ENCODE measurements at places on chromosomes 3 and 15.

- DNase-seq: no peak
These were observed 35.7 kb upstream of the BHLHE40 start for GRCh38 chr3:4943549-4943948.

GRCh38 chr15:35702946-35703495, 157.1 kb upstream of the DPH6 start:
- no peak for DNase-seq

- DNase-seq: no peak
These were observed 53.0 kb downstream of the IGSF11 start for GRCh38 chr3:118981494-118982134.

- DNase-seq: no peak
These were observed 120.5 kb downstream of the LRIG1 start for GRCh38 chr3:66380200-66380932.

DNA sequence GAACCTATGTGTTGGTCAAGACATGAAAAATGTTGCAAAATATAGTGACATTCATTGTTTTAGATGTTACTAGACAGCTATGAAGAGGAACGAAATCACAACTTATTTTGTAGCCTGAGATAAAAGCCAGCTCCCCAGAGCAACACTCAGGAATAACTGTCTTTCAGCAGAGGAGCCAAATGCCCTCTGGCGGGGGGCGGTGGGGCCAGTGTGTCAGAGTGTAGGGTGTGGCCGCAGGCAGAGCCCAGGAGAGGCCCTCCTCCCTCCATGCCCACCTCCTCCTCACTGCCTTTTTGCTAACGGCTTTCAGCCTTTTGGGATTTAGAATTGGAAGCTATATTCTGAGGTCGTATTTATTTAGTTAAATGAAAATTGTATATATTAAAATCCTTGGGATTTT, 16.9 kb downstream of the APOD start:
- DNase-seq: peak; percentile 49

GRCh38 chr15:48722764-48723661, 77.5 kb upstream of the FBN1 start:
- DNase-seq: no peak

GRCh38 chr3:69160107-69160506, 37.7 kb upstream of the LMOD3 start:
- DNase-seq: no peak

DNA sequence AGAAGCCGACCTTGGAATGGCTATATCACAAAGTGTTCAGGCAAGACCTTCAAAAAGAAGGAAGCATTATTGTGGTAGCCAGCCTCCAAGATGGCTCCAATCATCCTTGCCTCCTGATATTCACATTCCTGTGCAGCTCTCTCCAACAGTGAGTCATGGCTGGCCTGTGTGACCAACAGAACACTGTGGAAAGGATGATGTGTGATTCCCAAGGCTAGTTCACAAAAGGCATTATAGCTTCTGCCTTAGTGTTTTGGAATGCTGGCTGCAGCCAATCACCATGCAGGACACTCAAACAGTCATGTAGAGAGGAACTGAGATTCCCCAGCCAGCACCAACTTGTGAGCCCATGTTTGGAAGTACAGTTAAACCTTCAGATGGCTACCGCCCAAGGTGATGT, 102.6 kb downstream of the EFL1 start:
- DNase-seq: no peak

DNA sequence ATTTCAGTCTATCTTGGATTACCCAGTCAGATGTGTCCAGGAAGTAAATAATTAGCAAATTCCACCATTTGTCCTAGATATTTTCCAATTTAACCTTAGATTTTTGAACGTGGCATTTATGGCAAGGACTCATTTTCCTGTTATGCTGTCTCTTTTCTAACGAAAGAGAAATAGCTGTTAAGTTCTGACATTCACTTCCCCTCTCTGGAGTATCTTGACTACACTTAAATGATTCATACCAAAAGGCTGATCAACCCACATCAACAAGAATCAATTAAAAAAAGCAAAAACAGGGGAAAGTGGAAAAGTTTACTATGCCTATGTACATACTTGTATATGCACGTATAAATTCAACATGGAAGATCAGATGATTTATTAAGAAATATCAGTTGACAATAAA, 149.9 kb downstream of the FRMD5 start:
- DNase-seq: no peak

DNA sequence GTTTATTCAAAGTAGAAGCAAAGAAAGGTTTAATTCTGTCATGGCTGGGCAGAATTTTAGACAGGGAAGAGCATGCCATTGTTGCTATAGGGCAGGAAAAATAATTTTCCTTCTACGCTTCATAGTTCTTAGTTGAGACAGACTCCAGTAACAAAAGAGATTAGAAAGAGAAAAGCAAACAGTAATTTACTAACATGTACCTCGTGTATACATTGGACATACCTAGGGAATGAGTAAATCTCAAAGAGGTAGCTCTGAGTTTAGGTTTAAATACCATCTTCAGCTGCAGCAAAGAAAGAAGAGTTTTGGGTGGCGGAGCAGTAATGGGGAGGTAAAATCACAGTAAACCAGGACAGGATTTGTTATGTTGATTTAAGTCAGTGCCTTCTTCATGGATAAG, 416.1 kb downstream of the EPHA6 start:
- no peak for DNase-seq

DNA sequence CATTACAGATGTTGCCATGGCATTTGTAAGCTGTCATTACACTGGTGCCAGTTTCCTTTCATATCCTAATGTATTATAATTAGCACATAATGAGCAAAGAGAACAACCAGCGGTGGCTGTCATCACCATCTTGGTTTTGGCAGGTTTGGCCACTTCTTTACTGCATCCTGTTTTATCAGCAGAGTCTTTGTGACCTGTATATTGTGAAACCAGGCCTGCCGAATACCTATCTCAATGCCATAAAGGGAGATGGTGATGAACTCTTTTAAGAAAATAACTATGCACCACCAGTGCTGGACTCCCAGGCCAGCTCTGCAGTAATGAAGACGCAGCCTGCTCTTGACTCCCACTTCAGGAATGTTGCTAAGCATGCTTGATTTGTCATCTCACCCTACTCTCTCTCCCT, 458.1 kb upstream of the NR2F2 start:
- DNase-seq: no peak

DNA sequence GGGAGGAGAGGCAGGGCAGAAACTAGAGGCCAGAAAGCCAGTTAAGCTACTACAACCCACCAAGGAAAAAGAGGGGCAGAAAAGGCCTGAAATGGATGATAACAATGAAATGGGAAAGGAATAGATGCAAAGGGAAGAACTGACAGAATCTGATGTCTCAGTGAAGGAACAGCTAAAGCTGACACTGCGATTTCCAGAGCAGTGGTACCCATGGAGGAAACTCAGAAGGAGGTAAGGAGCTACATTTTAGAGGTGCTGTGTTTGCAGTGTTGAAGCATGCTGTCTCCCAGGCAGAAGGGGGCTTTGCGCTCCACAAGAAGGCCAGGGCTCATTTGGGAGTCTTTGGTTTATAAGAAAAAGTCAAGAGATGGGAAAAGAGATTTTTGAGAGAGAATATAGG, 38.0 kb downstream of the ZBTB38 start:
- no peak for DNase-seq

DNA sequence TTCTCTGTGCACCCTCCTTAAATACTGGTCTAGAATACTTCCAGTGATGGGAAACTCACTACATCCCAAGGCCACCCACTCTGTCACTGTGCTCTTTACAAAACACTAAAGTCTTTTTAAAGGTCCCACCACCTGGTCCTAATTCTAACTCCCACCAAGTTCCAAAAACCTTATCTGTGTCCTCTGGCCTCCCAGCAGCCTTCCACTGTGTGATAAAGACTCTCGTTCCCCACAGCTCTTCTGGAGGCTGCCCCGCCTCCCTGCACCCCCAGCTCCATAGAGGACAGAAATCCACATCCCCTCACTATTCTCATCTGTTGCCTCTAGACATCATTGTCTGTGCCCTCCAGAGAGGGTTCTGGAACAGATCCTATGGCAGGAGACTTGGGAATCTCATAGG, 276.4 kb downstream of the FAM43A start:
- DNase-seq: no peak

DNA sequence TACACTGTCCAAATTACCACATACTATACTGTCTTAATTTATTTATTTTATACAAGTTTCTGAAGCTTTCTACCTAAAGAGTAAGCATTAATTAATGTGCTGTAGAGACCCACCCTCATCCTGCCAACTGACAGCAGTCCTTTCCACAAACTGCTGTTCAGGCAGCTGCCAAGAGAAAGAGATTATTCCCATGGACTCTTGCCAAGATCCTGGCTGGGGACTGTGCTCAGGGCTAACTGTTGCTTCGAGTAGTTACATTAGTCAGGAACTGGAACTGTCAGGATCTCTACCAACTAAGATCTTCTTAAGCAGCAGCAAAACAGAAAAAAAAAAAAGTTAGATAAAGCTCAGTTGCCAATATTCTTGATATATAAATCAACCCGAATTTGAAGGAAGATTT, 398.8 kb downstream of the MECOM start:
- no peak for DNase-seq

DNA sequence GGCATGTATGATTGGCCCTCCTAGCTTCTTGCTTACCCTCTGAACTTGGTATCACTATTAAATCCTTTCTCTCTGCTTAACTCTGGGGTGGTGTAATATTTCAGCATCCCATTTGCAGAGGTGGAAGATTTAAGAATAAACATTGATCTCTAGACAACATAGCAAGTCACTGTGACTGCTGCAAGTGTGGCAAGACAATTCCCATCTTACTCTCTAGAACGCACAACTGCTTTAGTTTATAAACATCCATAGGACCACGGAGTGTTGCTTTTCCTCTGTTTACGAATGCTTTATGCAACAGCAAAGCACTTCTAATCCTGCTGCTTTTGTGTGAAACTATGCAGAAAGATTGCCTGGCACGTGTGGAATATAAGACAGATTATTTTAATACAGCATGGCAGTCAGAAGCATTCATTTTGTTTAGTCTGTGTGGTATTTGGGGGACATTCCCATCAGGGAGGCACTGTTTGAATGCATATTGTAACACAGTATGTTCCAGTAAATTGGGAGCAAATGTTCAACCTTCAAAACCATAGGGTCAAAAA, 338.9 kb upstream of the TMCO5A start:
- DNase-seq: no peak

GRCh38 chr3:150372722-150373121, 35.4 kb upstream of the TSC22D2 start:
- DNase-seq: no peak

- no peak for DNase-seq
These were observed 42.0 kb upstream of the CGNL1 start for GRCh38 chr15:57334257-57334656.

DNA sequence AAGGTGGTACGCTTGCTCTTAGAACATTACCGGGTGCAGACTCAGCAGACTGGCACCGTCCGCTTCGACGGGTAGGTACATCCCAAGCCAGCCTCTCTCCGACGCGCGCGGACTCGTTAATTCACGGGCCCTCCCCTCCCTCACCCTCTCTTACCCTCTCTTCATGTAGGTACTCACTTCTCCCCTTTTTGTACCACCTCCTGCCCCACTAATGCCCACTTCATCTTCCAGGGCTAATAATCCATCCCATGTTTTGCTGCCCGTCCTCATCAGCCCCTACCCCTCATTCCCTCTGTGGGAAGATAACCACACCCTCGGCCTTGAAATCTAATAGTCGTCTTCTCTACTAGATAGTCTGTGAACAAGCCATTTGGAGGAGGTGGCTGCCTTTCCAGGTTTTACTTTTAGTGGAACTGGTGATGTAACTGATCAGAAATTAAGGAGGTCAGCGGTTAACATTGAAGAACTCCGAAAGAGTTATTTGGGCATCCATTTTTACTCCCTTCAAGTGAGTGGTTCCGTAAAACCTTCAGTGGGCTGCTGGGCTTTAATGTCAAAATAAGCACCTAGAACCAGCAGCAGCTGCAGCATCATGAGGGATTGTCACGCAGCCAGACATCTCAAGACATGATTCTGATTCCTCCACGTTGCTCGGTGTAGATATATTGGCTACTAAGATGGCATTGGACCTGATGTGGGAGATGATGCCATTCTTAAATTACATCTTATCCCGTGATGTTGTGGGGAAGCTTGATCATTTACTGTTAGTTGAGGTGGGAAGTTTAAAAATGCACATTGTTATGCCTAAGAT, 1.3 kb downstream of the FEM1B start:
- peak; percentile 29 for DNase-seq

DNA sequence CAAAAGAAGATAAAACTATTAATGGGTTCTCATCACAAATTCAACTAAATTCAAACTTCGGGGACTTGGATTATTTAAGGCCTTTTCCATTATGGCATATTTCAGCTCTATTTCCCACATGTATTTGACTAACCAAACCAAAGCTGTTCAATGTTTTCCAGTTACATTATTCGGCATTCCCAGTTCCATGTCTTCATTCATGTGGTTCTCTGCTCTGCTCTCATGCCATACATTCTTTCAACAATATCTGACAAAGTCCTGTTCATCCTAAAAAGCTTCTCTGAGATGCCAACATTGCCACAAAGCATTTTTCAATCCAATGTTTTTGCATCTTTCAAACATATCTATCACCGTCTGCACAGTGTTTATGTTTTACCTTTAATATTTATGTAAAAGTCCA, 141.4 kb downstream of the GREM1 start:
- no peak for DNase-seq

DNA sequence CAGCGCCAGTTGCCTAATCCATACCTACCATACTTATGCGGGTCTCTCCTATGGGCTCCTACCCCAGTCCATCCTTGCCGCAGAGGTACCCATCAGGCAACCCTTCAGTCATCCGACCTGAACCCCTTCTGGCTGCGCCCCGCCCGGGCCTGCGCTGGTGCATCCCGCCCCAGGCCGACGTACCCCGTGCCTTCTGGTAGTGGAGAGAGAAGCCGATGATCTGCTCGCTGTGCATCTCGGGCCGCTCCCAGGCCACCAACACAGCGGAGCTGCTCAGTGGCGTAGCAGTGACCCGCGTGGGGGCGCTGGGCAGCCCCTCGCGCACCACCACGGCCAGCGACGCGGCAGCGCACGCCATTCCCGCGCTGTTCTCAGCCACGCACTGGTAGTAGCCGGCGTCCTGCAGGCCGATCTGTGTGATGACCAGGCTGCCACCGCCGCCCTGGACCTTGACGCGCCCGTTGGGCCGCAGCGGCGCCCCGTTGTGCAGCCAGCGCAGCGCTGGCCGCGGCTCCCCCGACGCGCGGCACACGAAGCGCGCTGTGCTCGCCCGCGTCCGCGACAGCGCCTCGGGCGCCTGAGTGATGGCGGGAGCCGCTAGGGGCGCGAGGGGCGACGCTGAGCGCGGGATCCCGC, 17.9 kb upstream of the IGDCC3 start:
- DNase-seq: no peak

DNA sequence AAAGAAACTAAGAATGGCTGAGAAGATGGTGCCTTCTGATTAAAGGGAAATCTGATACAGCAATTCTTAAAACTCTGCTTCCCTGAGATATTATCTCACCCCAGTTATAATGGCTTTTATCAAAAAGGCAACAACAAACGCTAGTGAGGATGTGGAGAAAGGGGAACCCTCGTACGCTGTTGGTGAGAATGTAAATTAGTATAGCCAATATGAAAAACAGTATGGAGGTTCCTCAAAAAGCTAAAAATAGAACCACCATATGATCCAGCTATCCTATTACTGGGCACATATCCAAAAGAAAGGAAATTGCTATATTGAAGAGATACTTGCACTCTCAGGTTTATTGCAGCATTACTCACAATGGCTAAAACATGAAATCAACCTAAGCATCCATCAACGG, 65.1 kb downstream of the GOLIM4 start:
- no peak for DNase-seq

GRCh38 chr15:52281085-52282035, 14.2 kb downstream of the MYO5C start:
- no peak for DNase-seq

- no peak for DNase-seq
These were observed 828.4 kb downstream of the TUSC7 start for GRCh38 chr3:117537949-117538348.

GRCh38 chr15:55168350-55168974, 28.3 kb downstream of the RSL24D1 start:
- DNase-seq: peak; percentile 76

Data from glutamatergic neuron (in vitro differentiated cells).